ENCODE measurements at places on chromosomes 12 and 14. TPM values are rescaled to one million over a fixed set of nuclear protein-coding genes. Genes with fewer than 3 reads are reported as not detected.

PRPF40B gene
- 5.6 TPM for total RNA-seq

HRK gene
- total RNA-seq, result 0.86 TPM

DDX24 gene
- total RNA-seq, result 199 TPM

TTC7B gene
- 19.9 TPM for total RNA-seq

TUNAR gene
- total RNA-seq, result not detected

SYT1 gene
- 6.2 TPM for total RNA-seq

DPPA3 gene
- total RNA-seq, result not detected

GALNT6 gene
- total RNA-seq, result 3.6 TPM

PIWIL1 gene
- total RNA-seq, result not detected

LGR5 gene
- total RNA-seq, result not detected

SLC16A7 gene
- 0.21 TPM for total RNA-seq

KIF26A gene
- 4.2 TPM for total RNA-seq
